NCI-H1105 treated with DMSO at 0.1 percent for 48 hours (cell line): ENCODE measurements at places on chromosomes 6 and 20.

DNA sequence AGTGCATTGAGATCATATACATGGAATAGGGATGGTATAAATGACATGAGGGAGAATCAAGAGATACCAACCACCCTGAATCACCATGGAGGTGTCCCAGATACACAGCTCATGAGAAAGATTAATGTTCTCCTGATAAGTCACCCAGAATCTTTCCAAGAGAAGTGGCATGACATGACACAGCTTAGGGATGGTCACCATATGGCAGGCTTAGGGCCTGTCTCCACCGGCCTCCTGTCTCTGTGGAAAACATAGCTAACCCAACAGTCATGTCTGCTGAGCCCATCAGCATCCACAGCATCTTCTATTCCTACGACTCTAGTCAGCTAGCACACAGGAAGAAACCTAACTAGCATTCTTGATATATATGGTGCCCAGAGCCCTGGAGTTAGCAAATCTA, 133.3 kb downstream of the IPCEF1 start:
- no peak for DNase-seq

DNA sequence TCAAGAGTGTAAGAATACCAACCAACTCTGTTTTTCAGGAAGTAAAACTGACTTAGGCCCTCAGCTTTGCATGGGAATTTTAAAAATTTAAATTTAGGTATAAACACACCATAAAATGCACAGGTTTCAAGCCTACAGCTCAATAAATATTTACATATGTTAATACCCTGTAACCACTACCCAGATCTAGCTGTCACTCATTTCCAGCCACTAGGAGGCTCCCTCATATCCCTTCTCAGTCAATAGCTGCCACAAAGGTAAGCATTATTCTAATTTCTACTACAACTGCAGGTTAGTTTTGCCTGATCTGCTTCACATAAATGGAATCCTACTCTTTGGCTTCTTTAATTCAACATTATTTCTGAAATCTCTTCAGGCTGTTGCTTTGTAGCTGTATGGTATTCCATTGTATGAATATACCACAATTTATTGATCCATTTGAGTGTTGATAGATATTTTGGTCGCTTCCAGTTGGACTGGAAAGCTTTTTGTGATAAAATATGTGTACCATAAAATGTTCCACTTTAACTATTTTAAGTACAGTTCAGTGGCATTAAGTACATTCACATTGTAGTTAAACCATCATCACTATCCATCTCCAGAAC, 32.5 kb upstream of the MEI4 start:
- peak; percentile 18 for DNase-seq

GRCh38 chr6:137093183-137094069, 48.7 kb upstream of the IL20RA start:
- no peak for DNase-seq

- no peak for DNase-seq
These were observed 117.6 kb upstream of the ADGRF1 start for GRCh38 chr6:47159763-47160162.

GRCh38 chr6:44388135-44388487, 605 bp downstream of the CDC5L start:
- DNase-seq, result no peak

DNA sequence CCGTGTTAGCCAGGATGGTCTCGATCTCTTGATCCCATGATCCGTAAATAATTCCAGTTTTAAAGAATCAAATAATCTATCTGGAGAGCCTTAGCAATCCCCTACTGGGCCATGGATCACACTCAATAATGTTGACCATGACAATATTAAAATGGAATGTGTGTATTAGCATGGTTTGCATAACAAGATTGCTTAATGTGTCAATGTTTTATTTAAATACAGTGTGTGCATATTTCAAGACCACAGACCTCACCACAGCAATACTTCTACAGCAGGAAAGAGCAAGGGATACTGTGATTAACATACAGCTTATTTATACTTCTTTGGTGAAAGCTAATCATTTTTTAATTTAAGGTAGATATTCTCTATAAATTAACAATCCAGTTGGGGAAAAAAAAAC, 470.4 kb downstream of the TFAP2B start:
- no peak for DNase-seq

- no peak for DNase-seq
These were observed 70.7 kb upstream of the ZNFX1 start for GRCh38 chr20:49348563-49348962.

DNA sequence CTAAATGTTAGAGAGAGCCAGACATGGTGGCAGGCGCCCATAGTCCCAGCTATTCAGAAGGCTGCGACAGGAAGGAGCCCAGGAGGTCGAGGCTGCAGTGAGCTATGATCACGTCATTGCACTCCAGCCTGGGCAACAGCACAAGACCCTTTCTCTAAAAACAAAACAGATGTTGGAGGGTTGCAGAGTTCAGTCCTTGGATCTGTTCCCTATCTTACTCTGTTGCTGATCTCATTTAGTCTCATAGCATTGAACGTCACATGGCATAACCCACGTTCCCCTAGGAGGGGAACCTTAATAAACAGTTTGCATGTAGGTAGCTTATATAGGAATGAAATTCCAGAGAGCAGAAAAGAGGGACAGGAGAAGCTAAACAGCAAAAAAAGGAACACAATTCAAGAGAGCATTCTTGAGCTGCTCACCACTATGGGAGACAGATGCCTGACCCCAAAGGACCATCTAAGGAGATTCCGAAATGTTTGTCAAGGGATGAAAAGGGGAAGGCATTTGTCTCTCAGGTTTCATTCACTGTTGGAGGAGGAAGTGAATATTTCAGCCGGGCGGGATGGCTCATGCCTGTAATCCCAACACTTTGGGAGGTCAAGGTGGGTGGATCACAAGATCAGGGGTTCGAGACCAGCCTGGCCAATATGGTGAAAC, 54.6 kb upstream of the PIM1 start:
- no peak for DNase-seq

GRCh38 chr20:36859700-36860330, 16.1 kb upstream of the TLDC2 start:
- DNase-seq, result no peak

DNA sequence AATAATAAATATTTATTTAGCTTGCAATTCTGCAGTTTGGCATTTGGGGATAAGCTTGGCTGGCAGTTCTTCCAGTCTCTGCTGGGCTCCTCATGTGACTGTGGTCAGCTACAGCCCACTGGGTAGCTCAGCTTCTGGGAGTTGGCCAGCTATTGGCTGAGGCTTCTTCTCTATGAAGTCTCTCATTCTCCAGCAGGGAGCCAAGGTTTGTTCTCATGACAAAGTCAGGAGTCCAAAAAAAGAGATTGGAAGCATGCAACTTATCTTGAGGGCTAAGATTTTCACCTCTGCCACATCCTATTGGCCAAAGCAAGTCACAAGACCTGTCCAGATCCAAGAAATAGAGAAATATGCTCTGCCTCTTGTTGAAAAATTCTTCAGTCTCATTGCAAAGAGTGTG, 94.6 kb downstream of the SNAP25 start:
- no peak for DNase-seq
